Putamen (tissue), 1 donor: ENCODE measurements at places on chromosomes 6 and 20.

DNA sequence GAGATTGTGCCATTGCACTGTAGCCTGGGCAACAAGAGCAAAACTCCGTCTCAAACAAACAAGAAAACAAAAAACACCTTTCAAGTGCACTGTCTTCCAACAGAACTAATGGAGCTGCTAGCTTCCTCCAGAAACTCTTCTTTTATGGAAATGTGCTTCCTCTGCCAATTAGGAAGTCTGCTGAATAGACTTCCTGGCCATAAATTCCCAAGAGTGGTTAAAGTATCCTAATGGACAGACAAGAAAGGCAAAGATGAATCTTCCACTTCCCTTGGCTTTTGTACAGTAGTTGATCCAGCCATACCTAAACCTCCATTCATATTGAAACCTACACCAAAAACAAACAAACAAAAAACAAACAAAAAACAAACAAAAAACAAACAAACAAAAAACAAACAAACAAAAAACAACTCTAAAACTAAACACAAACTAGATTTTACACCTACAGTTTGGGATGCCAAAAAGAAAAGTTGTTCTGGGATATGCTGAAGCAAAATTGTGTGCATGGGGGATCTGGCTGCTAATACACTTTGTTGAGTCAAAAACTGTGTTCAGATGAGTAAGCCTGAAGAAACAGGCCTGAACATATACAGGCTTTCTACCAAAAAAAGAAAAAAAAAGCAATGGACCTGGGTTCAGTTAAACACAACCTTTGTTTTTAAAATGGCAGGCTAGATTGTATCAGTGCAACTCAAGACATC lies 59.8 kb upstream of the CARMIL1 start:
- no peak for DNase-seq

DNA sequence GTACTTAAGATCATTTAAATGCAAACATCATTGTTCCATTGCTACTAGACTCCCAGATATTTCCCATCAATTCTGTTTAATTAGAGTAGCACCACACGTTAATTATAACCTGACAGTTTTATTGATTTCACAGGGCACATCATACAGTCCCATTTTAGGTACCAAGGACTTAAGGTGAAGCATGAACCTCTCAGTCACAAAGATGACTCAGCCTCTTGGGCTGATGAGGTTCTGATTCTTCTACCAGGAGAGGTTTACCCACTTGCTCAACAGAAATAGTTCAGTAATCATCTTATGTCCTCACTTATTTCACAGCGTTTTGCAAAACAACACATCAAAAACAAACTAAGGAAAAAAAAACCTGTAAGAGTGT lies 98.5 kb downstream of the HIVEP2 start:
- no peak for DNase-seq

- DNase-seq = no peak
Measured at GRCh38 chr6:141677598-141678211, 455.0 kb upstream of the GJE1 start.

DNA sequence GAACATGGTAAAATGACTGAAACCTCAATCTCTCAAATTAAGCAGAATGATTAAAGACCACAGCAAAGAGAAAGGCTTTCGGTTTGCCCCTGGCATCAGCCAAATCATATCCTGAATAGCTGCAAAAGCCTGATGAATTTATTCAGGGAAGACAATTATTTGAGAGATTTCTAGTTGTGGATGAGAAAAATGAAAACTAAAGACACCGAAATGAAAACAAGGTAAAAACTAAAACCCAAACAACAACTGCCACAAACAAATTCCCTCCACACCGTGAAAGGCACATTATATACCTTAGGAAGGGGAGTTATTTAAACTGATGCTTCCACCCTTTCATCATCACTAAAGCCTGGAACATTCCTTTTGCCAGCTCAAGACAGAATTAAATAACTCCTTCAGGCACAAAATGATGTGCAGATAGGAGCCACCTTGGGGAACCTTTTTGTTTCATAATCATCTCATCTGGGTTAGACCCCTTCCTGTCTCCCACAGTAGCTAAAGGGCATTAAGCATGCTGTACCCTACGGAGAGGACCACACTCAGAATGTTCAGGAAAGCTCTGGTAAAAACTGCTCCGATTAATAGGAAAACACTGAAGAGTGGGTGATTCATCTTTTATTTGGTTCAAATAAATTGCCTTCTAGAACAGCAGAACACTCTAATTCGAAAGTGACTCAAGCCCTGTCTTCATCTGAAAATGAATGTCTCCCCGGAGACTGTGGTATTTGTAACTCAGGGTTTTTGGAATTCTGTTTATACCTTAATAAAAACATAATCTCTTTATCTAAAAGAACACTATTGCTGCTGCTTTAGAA lies 9.1 kb upstream of the ANKRD60 start:
- no peak for DNase-seq

- DNase-seq = no peak
Measured at GRCh38 chr6:168527451-168528210, 86.6 kb downstream of the SMOC2 start.

DNA sequence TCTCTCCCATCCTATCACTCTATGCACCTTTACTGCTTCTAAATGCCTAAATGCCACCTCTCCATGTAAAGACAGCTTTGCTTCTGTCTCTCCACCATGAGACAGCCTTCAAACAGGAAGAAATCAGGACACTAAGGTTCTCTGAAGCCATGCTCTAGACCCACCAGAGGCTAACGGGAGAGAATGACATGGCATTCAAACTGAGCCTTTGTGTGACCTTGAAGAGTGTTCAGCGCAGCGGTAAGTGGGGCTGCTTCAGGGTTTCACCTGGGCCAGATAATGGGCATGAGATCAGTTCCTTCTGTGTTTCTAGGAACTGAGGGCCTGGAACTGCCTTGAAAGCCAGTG lies 20.1 kb downstream of the FAM50B start:
- no peak for DNase-seq

DNA sequence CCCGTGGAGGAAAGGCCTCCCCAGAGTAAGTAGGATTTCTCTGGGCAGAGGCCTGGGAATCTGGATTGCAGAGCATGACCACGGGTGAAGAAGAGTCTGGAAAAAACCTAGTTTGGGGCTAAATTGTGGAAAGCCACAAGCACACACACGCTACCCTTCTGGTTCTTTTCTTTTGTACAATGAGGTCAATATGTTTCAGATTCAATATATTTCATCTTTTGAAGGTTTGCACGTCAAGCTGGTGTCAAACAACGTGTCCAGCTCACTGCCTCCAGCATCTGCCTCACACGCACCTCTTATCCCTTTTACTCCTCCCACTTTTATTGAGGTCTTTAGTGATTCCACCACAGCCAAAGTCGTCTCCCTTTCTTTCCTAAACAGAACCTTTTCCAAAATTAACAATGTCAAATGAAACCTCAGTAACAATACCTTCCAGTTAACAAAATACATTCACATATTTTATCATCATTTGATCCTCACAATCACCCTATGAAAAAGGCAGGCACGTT lies 773 bp upstream of the EPB41L2 start:
- DNase-seq = no peak

- no peak for DNase-seq
Measured at GRCh38 chr6:1627827-1628560, 18.3 kb downstream of the FOXC1 start.

DNA sequence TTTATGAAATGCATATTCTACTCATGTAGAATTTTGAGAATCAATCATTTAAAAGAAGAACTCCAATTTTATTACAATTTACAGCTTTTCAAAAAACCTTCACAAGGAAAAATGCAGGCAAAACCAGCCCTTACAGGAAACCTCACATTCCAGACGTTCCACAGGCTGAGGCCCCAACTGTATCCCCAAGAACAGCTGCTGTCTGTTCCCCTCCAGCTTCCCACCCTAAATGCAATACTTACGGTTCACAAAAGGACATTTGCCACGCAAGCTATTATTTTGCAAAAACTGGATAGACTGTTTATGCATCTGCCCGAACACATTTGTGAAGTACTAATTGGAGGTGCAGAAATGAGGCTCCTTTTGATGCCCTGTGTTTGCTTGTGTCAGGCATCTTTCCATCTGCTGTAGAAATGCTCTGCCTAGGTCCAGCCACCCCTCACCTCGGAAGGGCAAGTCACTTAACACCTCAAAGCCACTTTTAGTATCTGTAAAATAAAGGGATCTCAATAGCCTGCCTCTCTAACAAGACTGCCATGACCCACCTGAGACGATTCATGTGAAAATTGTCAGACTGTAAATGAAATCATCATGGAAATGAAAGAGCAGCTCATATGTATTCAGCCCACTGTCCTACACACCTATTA lies 26.5 kb downstream of the PDE10A start:
- DNase-seq = no peak

- DNase-seq = no peak
Measured at GRCh38 chr6:82957171-82957867, 108.3 kb downstream of the UBE3D start.

GRCh38 chr20:59207235-59207634 lies 43.6 kb downstream of the ZNF831 start:
- no peak for DNase-seq

DNA sequence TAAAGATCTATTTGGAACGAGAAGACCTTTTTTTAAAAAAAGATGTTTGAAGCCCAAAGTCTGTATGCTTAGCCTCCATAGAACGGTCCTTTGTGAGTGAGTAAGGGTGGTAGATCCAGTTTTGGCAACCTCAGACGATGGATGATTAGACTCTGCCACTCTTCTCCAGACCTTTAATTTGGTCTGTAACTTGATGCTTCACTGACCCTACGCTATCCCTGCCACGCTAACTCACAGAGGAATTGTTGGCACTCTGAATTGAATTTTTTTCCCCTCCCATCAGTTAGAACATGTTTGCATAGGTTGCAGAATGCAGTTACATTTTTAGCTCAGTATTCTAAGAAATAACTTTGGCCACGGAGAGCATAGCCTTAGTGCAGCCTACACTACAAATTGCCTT lies 15.8 kb upstream of the DEK start:
- DNase-seq = no peak

- DNase-seq = no peak
Measured at GRCh38 chr6:75350156-75350555, 65.6 kb upstream of the TMEM30A start.

- DNase-seq = no peak
Measured at GRCh38 chr20:38121741-38122140, 43.3 kb downstream of the TGM2 start.

DNA sequence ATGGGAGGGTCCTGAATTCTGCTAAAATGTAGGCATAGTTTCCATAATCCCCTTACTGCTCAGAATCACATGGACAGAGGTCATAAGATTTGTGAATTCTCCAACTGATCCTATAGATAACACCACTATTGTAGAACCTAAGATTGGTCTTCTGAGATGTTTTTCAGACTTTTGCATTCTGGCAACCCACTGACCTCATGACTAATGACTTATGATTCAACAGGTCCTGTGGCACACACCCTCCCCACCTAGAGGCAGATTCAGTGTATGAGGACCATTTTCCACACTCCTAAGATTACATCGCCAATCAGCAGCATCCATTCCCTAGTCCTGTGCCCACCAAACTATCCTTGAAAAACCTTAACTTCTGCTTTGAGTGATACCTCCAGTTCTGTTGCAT lies 207.2 kb downstream of the BTBD9 start:
- DNase-seq = no peak

DNA sequence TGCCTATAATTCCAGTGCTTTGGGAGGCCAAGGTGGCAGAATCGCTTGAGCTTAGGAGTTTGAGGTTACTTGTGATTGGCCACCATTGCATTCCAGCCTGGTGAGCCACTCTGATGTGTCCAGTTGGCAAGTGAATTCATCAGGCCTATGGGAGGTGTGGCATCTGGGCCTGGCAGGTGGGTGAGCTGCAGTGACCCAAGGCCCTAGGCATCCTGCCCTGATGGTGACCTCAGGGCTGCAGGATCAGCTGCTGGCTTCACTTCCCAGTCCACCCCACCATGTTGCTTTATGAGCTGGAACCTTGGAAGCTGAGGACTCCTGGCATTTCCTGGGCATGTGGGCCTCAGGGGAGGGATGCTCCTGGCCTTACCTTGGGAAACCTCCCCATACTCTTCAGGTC lies 20.5 kb downstream of the RSPH9 start:
- DNase-seq = no peak

DNA sequence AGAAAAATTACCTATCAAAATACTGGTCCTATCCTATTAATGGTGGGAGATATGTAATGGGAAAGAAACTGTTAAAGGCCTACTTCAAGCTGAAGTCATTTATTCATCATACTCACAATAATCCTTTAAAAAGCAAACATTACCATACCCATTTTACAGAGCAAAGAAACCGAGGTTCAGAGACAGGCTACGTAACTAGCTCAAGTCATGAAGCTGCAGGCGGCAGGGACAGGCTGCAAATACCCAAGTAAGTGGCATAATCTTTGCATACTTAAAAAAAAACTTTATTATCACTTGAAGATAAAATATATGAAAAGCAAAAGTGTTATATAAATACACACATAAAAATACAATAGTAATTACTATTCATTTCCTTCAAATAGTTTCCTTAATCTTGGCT lies 2.6 kb downstream of the RALGAPA2 start:
- no peak for DNase-seq

GRCh38 chr6:31568537-31568961 lies 3.5 kb upstream of the LTA start:
- no peak for DNase-seq

- no peak for DNase-seq
Measured at GRCh38 chr6:32178547-32179440, 589 bp downstream of the RNF5 start.

- no peak for DNase-seq
Measured at GRCh38 chr6:142874676-142875075, 70.3 kb downstream of the HIVEP2 start.

DNA sequence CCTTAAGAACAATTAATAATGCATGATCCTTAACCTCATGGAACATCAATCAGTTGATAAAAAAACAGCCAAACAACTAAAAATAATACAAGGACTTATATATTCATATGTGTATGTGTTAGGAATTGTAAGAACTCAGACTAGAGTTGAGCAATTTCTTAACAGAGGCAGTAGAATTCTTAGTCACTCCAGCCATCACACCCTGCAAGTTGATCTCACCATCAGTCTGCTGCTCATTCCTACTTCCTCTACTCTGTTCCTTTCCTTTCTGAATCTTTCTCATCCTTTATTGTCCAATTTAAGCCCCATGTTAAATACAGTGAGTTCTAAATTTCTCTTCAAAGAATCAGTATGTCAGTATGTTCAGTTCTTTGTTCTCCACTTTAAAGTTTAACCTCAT lies 2.6 kb downstream of the ZNF165 start:
- DNase-seq = no peak
